ENCODE measurements at places on chromosomes 6 and 20.

- peak; percentile 11 for DNase-seq
These were observed 22.2 kb downstream of the CEP57L1 start for GRCh38 chr6:109117346-109118035.

GRCh38 chr6:82337688-82338257 lies 25.8 kb upstream of the TPBG start:
- DNase-seq = no peak

DNA sequence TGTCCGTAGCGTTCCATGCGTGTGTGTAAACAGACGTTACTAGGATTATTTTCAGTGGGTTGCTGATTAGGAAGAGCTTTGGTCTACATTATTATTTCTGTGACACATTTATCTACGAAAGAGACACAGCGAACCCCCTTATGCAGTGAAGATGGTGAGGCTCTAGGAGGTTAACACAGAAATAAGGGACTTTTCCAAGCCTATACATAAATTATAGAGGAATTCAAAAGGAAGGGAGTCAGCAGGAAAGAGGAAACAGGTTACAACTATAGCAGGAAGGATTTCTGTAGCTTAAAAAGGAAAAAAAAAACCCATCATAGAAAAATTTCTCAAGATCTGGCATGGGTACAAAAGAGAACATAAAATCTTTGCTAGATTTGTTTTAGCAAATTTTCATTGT lies 12.9 kb upstream of the RPS6KA2 start:
- DNase-seq = no peak

GRCh38 chr20:21505810-21506530 lies 7.9 kb downstream of the NKX2-2 start:
- peak; percentile 65 for DNase-seq

GRCh38 chr6:1856381-1856780 lies 246.7 kb downstream of the FOXC1 start:
- DNase-seq = peak; percentile 94

GRCh38 chr6:86537292-86537861 lies 400.0 kb upstream of the HTR1E start:
- no peak for DNase-seq

- no peak for DNase-seq
These were observed 121.6 kb downstream of the ADGRB3 start for GRCh38 chr6:68756454-68757375.

DNA sequence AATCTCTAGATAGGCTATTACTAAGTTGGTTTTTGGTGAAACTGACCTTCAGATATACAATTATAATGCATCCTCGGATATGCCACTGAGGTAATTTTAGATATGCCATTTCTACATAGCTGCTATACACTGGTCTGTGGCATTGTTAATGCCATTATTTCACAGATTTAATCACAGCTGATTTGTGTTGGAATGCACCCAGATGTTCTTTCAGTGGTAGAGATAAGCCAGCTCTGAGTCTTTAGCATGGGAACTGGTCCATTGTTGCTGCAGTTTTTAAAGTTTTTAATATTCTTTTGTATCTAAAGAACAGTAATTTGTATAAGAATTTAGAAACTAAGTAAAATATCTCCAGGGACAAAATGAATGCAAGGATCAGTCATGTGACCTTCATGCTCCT lies 6.8 kb downstream of the TMX4 start:
- DNase-seq = no peak

DNA sequence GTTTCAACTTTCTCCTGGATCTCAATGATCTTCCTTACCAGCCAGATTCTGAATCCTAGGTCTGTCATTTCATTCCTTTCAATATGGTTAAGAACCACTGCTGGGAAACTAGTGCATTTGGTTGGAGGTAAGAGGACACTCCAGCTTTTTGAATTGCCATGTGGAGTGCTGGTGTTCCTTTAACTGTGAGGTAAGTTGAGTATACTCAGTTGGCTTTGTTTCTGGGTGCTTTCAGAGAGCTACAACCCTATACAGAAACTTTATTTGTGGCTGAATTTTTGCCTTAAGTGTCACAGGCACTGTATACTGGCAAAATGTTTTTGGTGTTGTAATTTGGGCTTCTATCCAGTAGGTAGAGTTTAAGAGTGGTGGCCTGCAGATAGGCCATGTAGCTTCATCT lies 175.8 kb downstream of the TBC1D32 start:
- DNase-seq = no peak

DNA sequence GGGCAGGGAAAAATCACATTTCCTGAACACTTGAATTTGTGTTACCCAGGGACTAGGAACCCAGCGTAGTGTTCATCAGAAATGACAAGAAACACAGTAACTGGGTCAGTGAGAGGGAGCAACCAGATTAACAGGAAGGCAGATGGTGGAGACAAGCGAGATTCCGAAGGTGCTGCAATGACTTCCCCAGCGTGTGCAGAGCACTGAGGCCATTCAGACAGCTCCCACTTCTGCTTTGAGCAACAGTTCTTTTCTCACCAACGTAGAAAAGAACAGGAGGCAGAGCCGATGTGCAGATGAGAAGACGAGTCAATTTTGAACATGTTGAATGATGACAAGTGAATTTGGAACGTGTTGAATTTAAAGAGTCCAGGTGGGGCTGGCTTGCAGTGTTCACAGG lies 63.1 kb upstream of the IFNGR1 start:
- DNase-seq = no peak

GRCh38 chr6:149405823-149406765 lies 6.0 kb downstream of the SUMO4 start:
- DNase-seq = no peak

- no peak for DNase-seq
These were observed 5.1 kb upstream of the MRS2 start for GRCh38 chr6:24397631-24398030.

DNA sequence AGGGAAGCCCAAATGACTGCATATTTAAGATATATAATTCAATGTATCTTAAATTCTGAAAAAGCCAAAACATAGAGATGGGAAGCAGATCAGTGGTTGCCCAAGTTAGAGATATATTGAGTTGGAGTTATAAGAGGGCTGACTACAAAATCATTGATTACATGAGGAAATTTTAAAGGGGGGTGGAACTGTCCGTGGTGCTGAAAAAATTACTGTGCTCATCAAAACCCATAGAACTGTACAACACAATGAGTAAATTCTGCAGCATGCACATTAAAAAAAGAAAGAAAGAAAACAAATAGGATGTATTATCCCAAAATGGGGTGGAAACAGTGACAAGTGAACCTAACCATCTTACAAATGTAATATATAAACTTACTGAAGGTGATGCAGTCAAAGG lies 100.9 kb downstream of the FUT9 start:
- DNase-seq = no peak

- no peak for DNase-seq
These were observed 16.9 kb upstream of the SNAI1 start for GRCh38 chr20:49965781-49966305.

GRCh38 chr6:85062884-85063283 lies 298.5 kb upstream of the TBX18 start:
- DNase-seq = no peak

- no peak for DNase-seq
These were observed 200.9 kb downstream of the EDN1 start for GRCh38 chr6:12490904-12491571.

DNA sequence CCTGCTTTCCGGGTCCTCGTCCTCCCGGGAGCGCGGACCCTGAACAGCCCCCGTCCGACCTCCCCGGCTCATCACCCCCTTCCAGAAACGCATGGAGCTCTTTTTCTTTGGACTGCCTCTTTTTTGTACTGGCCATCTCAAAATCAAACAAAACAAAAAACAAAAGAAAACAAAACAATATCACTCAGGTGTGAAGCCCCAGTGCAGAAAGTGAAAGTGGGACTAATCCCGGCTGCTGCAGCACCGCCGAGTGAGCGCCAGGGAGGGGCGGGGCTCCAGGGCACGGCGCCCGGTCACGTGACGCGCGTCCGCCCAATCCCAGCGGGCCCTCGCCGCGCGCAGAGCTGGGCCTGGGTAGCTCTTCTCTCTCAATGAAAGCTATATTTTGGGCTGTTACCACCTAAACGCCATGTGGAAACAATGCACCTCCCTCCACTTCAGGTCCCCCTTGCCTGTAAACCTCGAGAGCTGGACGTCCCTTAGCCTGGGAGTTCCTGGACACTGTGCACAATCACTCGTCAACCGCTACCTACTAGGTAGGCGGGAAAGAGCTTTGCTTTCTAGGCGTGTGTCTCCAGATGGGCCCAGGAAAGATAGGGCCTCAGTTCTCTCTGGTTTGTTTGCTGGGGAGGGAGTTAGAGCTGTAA lies 93.7 kb upstream of the PRDM1 start:
- DNase-seq = peak; percentile 43

GRCh38 chr20:23368316-23369071 lies 6.5 kb downstream of the GZF1 start:
- DNase-seq = no peak

GRCh38 chr6:157019115-157019641 lies 242.0 kb downstream of the ARID1B start:
- DNase-seq = peak; percentile 40

GRCh38 chr6:15499125-15499524 lies 163.7 kb downstream of the DTNBP1 start:
- no peak for DNase-seq

- no peak for DNase-seq
These were observed 811.0 kb upstream of the GJE1 start for GRCh38 chr6:141321493-141322347.

DNA sequence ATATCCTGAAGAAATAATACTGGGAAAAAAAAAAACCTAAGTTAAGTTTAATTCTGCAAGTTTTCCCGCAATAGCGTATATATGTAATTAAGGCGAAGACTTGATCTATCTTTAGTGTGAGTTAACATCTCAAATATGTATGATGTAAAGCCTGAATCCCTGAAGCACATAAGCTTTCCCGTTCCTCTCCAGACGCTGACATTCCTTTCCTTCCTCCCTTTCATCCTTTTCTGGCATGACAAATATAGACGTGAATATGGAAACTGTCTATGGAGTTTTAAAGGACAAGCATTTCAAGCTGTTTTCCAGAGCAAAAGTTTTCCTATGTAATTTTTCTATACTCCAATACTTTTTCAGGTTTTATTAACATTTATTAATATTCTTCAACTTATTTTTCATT lies 637.0 kb downstream of the COL12A1 start:
- DNase-seq = no peak

GRCh38 chr20:63657260-63657936 lies 714 bp upstream of the RTEL1 start:
- no peak for DNase-seq

DNA sequence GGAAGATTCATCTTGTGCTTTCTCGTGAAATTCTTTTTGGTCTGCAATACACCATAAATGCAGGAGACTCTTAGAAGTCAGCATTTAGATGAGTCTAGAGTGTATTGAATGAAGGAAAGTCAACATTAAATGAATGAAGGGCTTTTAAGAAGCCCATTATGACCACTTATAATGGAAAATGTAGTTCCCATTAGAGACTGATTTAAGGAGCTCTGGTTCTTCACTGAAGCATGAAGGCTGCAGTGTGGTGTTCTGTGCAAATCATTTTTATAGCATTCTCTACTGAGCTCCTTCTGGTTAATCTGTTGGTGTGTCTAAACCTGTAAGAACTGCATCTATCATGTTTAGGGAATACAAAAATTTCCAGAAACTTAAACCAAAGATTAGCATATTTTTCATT lies 19.7 kb downstream of the NCOA7 start:
- peak; percentile 59 for DNase-seq

GRCh38 chr6:159493898-159494585 lies 199.0 kb downstream of the SOD2 start:
- no peak for DNase-seq

GRCh38 chr20:35489717-35490116 lies 34.3 kb downstream of the CEP250 start:
- no peak for DNase-seq

- no peak for DNase-seq
These were observed 100.3 kb downstream of the TMEM242 start for GRCh38 chr6:157223021-157223430.

GRCh38 chr6:104884867-104885517 lies 25.3 kb upstream of the HACE1 start:
- peak; percentile 74 for DNase-seq

DNA sequence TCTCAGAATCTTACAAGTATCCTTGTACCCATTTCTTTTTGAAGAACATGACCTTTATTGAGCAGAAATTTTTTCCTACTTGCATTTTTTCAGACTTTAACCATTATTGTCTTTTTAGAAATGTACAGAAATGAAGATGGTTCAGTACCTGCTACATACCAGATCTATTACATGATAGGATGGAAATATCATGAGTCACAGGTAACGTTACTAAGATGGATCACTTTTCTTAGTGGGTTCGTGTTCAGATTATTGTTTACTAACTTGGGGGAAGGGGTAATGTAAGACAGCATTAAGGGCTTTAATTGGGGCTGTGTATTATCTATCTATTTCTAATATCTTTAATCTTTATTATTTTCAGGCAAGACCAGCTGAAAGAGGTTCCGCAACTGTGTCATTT lies 31.9 kb downstream of the NDUFAF5 start:
- no peak for DNase-seq

DNA sequence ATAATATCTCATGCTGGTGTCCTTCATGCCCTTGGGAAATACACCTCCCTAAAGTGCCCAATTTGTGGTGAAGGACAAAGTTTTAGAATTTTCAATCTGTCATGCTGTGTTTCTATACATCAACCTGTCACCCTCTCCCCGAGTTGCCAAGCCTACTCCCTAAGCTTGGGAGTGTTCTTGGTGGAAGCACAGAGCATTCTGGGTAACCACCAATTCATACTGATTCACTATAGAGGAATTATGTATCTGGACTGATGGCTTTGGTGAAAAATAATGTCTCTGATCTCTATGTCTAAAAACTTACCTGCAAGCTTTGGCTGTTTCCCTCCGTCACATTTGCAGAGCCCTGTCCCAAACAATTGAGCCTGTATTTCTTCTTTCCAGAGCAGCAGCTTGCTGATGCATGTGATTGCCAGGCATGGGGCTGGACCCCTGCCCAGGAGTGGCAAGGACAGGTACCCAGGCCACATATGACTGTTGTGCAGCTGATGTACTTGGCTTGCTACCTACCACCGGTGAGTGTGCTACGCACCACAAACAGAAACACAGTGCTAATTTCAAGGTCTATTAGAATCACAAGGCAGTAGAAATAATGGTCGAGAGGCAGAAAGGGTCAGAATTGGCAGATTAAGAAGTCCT lies 202.8 kb upstream of the CITED2 start:
- DNase-seq = no peak

DNA sequence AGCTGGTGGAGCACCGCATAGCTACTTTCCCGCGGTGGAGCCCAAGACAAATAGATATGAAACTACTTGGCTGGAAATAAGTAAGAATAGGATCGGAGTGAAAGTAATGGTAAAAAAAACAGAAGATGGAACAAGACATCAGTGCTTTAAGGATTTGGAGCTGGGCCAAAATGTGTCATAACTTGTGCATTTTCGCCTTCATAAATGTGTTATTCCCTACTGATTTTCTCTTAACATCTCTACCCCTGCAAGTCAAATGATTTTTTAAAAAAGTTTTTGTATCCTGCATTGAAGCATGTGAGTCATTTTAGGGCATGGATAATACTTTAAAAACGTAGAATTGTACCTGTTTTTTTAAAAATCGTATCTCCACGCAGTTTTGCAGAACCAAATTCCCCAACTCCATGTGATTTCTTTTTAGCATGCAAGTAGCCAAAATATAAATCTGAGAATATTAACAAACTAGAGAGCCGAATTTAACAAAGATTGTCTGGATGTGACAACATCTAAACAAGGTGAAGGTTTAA lies 882 bp upstream of the FAM184A start:
- DNase-seq = no peak
